ENCODE measurements at places on chromosomes 4 and X.

DNA sequence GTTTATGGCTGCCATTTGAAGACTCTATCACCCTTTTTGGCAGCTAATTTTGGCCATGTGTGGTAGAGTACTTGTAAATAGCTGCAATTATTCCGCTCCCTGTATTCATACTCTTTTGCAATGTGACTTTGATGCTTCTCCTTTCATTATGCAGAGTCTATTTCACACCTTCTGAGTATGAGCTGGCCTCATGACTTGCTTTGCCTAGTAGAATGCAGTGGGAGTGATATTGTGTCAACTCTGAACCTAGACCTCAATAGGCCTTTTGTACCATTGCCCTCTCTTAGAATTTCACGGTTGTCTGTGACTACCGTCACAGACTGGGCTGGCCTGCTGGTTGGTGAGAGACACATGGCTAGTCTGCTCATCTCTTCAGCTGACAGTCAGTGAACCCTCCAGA, 118.8 kb downstream of the DDIT4L start:
- peaks cover 2% of the 10 kb centered on the region for H3K27me3 ChIP-seq
- no peaks in the 10 kb centered on the region for H3K36me3 ChIP-seq
- H3K27ac ChIP-seq: no peak overlapping the region
- no peak overlapping the region for H3K4me3 ChIP-seq
- DNase-seq: no peak

DNA sequence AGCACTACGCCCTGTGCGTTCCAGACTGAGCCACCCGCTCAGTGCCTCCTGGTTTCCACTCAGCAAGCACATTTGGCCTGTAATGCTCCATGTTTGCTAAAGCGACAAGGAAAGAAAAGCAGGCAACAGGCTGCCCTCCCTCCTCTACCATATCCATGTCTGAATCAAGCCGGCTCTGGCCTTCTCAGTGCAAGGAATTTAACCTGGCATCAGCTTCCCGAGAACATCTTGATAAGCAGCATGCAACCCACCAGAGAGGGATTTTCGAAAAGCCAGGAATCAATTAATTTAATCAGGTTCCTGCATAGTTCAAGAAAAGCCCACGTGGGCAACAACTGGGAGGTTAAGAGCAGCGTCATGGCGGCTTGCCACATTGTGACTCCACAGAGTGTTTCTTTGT, 228.2 kb downstream of the HS6ST2 start:
- no peaks in the 10 kb centered on the region for H3K27me3 ChIP-seq
- no peaks in the 10 kb centered on the region for H3K4me1 ChIP-seq
- H3K36me3 ChIP-seq: no peaks in the 10 kb centered on the region
- no peak overlapping the region for H3K27ac ChIP-seq

- no peak overlapping the region for H3K4me3 ChIP-seq
- no peak for DNase-seq
- no peak overlapping the region for H3K27ac ChIP-seq
Observed at GRCh38 chrX:14927401-14927800, 54.2 kb downstream of the MOSPD2 start.

GRCh38 chr4:150934022-150934421, 81.1 kb downstream of the LRBA start:
- no peak overlapping the region for H3K27ac ChIP-seq
- no peaks in the 10 kb centered on the region for H3K4me1 ChIP-seq
- no peak overlapping the region for H3K4me3 ChIP-seq
- H3K36me3 ChIP-seq: no peaks in the 10 kb centered on the region

DNA sequence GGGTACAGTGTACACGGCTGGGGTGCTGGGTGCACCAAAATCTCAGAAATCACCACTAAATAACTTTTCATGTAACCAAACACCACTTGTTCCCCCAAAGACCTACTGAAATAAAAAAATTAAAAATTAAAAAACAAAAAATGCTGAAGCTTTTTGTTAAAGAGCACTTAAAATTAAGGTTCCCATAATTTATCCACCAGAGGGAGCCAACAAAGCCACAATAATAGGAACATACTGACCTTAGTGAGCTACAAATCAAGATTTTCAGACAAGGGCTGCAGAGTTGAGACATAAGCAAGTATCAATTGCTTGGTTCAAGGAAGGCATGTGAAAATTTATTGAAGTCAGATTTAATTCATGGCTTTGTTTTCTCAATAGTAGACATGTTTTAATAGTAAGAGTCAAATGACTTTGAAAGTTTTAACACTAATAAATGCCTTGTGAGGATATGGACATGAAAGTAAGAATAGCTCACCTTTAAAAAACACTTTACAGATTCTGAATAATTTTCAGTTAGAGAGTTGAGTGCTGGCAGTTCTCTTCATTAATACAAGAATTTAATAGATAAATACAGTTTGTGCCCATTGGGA, 43.0 kb upstream of the SCOC start:
- H3K27me3 ChIP-seq: no peaks in the 10 kb centered on the region
- H3K36me3 ChIP-seq: no peaks in the 10 kb centered on the region
- no peak overlapping the region for H3K27ac ChIP-seq
- no peak overlapping the region for H3K4me3 ChIP-seq

- H3K4me1 ChIP-seq: peaks cover 8% of the 10 kb centered on the region
- H3K27me3 ChIP-seq: no peaks in the 10 kb centered on the region
- H3K27ac ChIP-seq: no peak overlapping the region
Observed at GRCh38 chrX:39152106-39152649, 350.9 kb downstream of the MID1IP1 start.

DNA sequence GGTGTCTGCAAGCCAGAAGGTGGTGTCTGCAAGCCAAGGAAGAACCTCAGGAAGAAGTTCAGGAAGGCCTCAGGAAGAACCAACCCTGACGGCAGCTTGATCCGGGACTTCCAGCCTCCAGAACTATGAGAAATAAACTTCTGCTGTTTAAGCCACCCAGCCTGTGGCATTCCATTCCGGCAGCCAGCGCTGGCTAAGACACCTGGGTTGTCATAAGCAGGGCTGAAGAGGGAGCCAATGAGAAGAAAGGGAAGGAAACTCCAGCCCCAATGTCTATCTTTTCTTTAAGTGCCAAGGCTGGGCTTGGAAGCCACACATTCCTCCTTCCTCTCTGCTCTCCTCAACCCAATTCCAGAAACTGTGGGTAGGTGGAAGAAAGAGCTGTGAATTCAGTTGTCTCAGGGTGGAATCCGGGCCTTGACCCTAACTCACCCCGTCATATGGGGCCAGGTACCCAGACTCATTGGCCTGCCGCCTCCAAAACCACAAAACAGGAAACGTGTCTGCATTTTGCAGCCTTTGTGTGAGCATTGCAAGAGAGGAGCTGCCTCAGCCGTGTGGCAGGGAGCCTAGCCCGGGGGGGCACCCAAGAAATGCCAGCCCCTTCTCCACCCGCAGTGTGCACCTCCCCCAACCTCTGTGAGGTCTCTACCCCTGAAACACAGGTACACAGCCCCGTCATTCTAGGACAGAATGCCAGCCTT, 26.8 kb downstream of the CRMP1 start:
- H3K4me3 ChIP-seq: no peak overlapping the region
- H3K4me1 ChIP-seq: peaks cover 32% of the 10 kb centered on the region
- no peaks in the 10 kb centered on the region for H3K36me3 ChIP-seq
- no peaks in the 10 kb centered on the region for H3K27me3 ChIP-seq

DNA sequence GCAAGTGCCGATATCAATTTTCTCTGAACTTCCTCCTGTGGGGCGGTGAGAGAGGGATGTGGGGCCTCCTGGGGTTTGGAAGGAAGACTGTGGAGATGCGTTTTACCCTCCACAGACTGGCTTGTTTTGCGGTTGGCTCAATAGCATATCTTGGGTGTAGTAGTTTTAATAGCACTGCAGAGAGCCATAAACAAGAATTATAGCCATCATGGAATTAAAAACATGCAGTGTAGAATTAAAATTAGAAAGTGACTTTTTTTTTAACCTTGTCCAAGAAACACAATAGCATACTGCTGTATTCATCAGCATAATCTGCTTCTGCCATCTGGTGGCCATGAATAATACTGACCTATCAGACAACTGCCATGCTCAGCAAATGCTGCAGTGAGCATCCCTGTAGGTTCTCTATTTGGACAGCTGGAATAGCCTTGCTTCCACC, 47.3 kb upstream of the SCML1 start:
- no peaks in the 10 kb centered on the region for H3K36me3 ChIP-seq
- H3K4me3 ChIP-seq: no peak overlapping the region
- peaks cover 3% of the 10 kb centered on the region for H3K4me1 ChIP-seq
- no peaks in the 10 kb centered on the region for H3K27me3 ChIP-seq
- peak; percentile 47 for DNase-seq
- H3K27ac ChIP-seq: no peak overlapping the region

GRCh38 chr4:124459196-124459940, 253.2 kb downstream of the ANKRD50 start:
- no peak overlapping the region for H3K4me3 ChIP-seq
- H3K27me3 ChIP-seq: peaks cover 8% of the 10 kb centered on the region
- H3K4me1 ChIP-seq: peaks cover 14% of the 10 kb centered on the region
- H3K36me3 ChIP-seq: peaks cover 22% of the 10 kb centered on the region
- H3K27ac ChIP-seq: peak overlapping the region; percentile 97
- no peak for DNase-seq

DNA sequence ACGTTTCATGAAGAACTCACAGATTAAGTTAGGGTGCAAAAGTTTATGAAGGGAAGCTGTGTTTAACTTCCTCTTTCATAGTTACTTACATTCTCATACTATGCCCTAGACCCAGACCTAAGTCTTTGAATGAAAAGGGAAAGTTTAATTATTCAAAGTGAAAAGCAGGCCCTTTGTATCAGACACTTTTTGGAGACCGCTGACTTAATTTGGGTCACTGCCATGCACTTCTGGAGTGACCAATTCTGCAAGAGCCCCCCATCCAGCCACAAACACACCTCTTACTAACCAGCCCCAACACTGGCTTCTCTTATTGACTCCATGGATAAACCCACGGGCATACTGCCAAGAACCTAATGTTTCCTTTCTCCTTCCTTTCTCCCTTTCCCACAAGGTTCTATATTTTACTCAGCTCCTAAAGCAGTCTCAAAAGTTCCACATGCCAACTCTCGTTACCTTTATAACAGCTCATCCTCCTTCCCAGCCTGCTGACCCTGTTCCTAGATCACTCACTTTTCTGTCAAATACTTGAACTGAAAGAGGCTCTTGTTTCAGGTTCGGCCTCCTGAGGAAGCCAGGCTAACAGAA, 34.5 kb downstream of the ABCE1 start:
- H3K36me3 ChIP-seq: peaks cover 3% of the 10 kb centered on the region
- peaks cover 6% of the 10 kb centered on the region for H3K4me1 ChIP-seq
- H3K4me3 ChIP-seq: no peak overlapping the region
- no peaks in the 10 kb centered on the region for H3K27me3 ChIP-seq

- H3K4me1 ChIP-seq: peaks cover 4% of the 10 kb centered on the region
- no peaks in the 10 kb centered on the region for H3K36me3 ChIP-seq
- H3K4me3 ChIP-seq: no peak overlapping the region
- no peak overlapping the region for H3K27ac ChIP-seq
- DNase-seq: no peak
Observed at GRCh38 chr4:163395758-163396157, 52.1 kb downstream of the NPY5R start.

Data from endothelial cell (in vitro differentiated cells).